ENCODE measurements at places on chromosomes 1 and 21.

GRCh38 chr1:16139473-16139962 is 16.4 kb downstream of the EPHA2 start:
- no peak for DNase-seq

GRCh38 chr1:243482141-243483022 is 226.5 kb downstream of the SDCCAG8 start:
- no peak for DNase-seq

GRCh38 chr1:221743416-221744208 is 1.7 kb upstream of the DUSP10 start:
- DNase-seq = no peak

- no peak for DNase-seq
Measured at GRCh38 chr1:226784081-226785049, 45.3 kb upstream of the ITPKB start.

GRCh38 chr1:206829875-206830274 is 35.5 kb upstream of the IL20 start:
- no peak for DNase-seq

GRCh38 chr1:18967066-18967690 is 10.7 kb upstream of the IFFO2 start:
- no peak for DNase-seq

- DNase-seq = no peak
Measured at GRCh38 chr1:245183429-245183828, 28.6 kb downstream of the KIF26B start.

- no peak for DNase-seq
Measured at GRCh38 chr1:64974288-64974825, 8.0 kb upstream of the JAK1 start.

DNA sequence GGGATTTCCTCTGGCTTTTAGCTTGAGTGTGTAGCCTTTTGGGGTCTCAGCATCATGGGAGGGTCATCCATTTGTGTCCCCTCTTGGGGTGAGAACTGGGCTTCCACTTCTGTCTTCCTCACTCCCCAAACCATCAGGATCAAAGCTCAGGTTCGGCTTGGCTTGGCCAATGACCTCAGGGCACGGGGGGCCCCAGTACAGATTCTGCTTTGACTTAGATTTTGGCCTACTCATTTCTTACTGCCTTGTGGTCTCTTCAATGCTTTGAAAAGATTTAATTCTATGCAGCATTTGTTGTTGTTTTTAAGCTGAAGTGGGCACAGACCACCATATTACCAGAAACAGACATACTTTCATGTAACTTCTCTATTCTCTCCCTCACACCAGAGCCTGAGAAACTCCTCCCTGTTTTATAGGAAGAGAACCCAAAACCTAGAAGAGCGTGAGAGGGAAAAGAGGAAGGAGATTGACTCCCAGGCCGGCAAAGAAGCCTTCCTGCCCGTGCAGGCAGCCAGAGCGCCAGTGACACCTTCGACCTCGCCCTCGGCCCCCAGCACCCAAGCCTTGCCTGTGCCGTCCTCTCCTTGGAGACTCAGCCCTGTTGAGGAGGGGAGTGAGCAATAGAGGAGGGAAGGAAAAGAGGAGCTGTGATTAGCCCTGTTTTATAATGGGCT is 1.9 kb upstream of the S100A3 start:
- no peak for DNase-seq

GRCh38 chr1:110967256-110967655 is 3.5 kb upstream of the LRIF1 start:
- no peak for DNase-seq

DNA sequence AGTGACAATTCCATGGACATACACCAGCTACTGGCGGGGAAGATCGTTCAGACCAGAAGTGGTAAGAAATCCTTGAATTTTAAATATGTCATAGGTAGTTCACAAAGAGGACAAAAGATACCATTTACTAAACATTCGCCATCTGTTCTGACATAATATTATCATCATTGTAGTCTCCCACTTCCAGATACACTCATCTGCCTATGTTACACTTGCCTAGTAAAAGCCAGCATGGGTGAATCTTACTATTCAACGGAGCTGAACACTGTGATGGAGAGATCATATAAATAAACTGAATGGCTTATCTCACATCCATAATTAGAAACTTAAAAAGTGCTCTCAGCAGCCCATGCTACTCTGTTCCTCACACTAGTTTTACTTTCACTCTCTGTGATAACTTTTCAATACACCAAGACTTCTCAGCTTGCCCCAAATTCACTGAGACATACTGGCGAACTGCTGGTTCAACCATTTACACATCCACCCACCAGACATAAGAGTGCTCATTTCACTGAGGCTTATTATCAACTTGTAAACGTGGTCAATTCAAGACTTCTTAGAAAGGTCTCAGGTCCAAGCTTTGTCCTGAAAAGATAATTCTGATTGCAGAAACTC is 463 bp upstream of the PRRC2C start:
- no peak for DNase-seq
